ENCODE measurements at places on chromosomes 3 and 15.
A peak's percentile ranks its signal among the peaks of the same experiment; 100 is the strongest.

- DNase-seq = no peak
Observed at GRCh38 chr3:17806876-17807275, 64.4 kb upstream of the TBC1D5 start.

DNA sequence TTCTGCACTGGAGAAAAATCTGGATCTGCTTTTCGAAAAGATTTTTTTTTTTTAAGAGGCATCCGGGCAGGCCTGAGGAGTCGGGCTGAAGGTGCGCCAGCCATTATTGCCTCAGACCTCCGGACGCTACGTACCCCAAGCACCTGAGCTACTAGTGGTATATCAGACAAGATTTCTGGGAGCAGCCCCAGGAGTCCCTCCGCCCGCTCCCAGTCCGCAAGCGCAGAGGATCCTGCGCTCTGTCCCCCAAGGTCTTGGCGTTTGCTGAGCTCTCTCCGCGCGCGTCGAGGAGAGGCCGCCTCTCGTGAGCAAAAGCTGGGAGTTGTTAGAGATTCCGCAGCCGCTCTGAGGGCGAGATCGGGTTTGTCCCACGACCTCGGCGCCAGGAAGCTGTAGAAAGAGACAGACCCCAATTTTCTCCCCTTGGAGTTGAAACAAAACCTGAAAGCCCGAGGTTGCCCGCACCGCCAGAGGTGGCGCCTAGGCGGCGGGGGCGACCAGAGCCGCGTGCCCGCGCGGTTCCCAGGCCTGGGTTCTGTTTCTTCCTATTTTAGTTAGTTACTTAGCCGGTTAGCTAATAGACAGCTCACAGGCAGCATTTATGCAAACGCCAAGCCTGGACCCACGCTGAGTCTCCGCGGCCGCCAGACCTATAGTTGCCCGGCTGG lies 72.5 kb upstream of the POLG start:
- no peak for DNase-seq

DNA sequence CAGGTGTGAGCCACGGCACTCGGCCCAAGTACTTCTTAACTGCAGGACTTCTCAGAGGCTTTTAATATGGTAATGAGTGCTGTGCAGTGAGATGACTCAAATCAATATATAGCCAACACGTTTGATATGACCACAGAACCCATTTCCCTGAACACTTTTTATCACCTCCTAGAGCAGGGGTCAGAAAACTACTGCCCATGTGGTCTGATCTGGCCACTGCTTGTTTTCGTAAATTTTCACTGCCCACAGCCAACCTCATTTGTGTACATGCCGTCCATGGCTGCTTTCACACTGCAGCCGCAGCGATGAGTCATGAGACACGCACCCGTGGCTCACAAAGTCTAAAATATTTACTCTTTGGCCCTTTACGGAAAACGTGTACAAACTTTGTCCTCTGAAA lies 179.2 kb downstream of the RORA start:
- DNase-seq = no peak

GRCh38 chr15:71185706-71186105 lies 70.4 kb downstream of the THSD4 start:
- DNase-seq = no peak

DNA sequence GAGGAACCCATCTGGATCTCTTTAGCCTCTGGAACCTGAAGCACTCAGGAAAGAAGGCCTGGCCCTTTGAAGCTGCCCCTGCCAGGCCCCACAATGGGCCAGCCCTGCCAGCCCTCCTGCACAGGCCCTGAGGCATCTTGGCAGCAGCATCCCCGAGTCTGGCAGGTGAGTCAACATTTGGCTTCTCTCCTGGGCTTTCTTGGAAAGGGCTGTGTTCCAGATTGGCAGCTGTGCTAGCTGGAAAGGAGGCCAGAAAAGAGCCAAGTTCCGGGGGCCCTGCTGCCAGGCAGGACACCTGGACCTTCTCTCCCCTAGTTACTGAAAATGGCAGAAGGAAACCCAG lies 187.2 kb downstream of the SHQ1 start:
- DNase-seq = peak; percentile 69

GRCh38 chr15:82543160-82543559 lies 2.9 kb upstream of the RPS17 start:
- no peak for DNase-seq

- peak; percentile 37 for DNase-seq
Observed at GRCh38 chr3:175338775-175339535, 479.8 kb downstream of the NAALADL2 start.

- DNase-seq = no peak
Observed at GRCh38 chr3:182258538-182259177, 534.6 kb upstream of the ATP11B start.

DNA sequence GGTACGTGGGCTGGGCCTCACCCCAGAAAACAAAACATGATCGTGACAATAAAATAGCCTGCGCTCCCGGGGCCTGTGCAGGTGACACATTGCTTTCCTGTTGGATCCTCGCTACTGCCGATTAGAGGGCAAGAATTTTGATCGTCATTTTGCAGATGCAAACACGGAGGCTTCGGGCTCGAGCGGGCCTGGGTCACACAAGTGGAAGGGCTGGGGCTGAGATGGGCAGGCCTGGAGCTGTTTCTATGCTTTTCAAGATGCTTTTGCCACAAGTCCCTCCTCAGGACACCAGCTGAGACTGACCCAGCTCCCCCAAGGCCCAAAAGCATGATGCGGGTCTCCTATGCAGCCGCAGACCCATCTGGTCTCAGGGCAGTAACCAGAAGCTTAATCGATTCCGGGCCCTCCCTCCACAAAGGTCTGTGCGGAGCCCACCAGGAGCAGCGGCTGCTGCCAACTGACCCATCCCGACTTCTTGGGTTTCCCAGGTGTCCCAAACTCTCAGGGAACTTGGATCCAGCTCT lies 30.0 kb downstream of the RGMA start:
- no peak for DNase-seq

DNA sequence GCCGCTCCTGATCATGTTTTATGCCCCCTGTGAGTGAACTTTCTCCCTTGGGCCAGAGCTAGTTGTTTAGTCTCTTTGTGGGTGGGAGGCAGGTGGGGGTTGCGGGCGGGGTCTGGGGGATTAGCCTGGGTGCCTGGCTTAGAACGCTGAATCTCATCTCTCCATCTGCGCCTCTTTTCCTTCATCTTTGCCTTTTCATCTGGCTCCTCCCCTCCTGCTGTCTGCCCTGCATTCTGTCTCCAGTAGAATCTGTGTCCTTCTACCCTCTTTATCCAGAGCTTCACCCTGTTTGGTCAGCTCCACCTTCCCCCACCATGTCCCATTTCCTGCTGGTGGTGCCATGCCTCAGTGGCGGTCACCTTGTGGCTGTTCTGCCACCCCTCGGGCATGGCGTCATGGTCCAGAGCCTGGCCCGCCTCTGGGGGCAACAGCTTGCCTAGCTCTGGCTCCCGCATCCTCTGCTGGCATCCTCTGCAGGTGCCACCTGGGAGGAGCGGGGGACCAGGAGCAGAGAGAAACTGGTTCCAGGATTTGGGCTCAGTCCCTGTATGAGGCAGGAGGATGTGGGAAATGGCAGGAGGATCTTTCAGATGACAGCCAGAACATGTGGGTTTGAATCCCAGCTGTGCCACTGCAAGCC lies 44.3 kb downstream of the PDIA5 start:
- no peak for DNase-seq

- DNase-seq = no peak
Observed at GRCh38 chr3:61008153-61008997, 242.9 kb downstream of the FHIT start.

DNA sequence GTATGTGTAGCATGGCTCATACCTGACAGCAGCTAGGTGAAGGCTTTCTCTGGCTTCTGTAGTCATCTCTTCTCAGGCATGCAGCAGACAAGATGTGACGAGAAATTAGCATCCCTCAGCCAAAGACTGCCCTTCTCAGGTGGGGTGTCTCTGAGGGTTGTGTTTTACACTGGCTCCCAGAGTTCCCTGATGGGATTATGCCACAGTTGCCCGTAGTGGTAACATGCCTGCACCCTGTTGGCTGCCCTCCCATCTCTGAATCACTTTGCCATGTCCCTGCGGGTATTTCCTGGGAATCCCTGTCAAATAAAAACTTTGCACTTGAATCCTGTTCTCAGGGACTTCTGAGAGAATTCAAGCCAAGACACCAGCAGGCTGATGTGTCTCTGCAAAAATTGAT lies 70.5 kb downstream of the LRTM1 start:
- DNase-seq = no peak

GRCh38 chr3:51340989-51341636 lies 44.0 kb upstream of the MANF start:
- DNase-seq = peak; percentile 58

GRCh38 chr3:80060664-80061063 lies 292.9 kb upstream of the ROBO1 start:
- no peak for DNase-seq

DNA sequence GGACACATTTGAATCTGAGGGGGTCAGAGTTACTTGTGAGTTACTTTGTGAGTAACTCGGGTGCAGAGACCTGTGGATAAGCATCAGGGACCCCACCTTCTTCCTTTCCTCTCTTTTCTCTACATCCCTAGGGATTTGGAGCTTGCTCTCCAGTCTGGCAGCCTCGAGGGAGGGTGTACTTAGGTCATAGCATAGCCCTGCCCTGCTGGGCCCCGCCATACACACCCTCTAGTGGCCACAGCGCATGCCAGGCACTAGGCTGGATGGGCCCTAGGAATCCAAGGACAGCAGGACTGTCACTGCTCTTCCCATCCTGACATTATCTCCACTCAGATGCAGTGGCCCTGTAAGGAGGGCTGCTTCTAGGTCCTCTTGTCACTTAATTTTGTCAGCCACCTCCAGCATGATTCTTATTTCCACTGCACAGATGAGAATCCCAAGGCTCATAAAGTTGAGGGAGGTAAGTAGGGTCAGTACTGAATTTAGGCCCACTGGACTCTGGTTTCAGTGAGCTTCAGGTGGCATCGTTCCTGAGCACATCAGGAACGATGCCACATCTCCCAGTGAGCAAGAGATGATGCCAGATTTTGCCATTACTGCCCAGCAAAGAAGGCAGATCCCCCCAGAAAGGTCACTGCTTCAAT lies 3.6 kb upstream of the SMAD6 start:
- peak; percentile 88 for DNase-seq

DNA sequence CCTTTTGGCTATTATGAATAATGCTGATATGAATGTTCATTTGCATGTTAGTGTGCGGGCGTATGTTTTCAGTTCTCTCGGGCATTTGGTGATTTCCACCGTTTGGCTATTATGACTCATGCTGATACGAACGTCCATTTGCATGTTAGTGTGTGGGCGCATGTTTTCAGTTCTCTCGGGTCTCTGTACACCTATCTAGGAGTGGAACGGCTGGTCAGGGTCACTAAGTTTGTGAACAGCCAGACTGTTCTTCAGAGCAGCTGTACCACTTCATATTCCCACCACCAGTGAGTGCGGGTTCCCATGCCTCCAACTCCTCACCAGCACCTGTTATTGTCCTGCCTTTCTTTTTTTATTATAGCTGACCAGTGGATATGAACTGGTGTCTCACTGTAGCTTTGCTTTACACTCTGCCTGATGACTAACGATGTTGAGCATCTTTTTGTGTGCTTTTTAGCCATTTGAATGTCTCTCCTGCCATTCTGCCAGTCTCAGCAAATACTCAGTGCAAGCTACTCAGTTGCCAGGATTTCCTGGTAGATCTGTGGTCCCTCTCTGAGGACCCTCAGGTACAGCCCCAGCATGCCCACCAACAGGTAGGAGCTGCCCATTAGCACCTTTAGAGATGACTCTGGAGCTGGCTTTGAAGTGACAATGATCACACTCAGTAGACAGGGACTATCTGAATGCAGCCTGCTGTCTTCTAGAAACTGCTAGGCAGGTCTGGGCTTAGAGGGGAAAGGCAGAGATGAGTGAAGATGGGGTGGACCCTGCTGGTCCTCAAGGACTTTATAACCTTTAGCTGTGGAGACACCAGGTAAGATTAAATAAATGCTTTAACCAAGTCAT lies 141.1 kb downstream of the XXYLT1 start:
- DNase-seq = no peak

DNA sequence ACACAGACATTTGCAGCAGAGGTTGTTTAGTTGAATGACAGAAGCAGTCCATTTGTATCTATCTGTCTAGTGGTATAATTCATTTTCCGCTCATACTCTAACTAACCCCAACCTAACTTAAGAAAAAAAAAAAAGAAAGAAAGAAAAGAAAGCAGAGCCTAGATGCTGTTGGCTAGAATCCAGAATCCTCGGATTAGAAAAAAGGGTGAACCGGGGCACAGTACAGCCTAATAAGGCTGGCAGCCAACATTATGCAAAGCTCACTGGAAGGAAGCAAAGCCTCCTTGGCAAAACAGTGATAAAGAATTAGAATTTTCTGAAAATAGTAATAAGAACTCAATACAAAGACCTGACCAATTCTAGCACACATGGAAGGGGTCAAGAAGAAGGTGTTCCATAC lies 640.8 kb downstream of the TUSC7 start:
- no peak for DNase-seq

DNA sequence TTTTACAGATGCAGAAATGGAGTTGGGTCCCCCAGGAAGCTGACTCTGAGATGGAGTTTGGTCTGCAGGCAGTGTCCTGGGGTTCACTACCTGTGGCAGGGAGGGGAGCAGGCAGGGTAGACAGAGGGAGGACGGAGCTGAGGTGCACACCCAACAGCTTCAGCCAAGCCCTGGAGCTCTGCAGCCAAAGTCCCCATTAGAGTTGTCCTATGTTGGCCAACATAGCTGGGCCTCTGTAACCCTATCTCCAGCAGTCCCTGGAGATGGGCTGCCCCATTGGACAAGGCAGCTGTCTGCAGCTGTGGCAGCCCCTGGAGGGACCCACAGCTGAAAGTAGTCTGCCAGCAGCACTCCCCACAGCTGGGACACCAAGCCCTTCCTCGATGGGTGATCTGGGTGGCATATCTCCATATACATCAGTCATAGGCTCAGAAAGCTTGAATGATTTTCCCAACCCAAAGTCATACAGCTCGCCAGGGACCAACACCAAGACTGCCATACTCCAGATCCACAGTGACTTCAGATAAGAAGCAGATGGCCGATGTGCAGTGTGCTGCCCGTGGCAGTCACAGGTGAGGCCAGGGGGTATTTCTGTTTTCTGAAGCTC lies 31.9 kb downstream of the STARD5 start:
- no peak for DNase-seq

DNA sequence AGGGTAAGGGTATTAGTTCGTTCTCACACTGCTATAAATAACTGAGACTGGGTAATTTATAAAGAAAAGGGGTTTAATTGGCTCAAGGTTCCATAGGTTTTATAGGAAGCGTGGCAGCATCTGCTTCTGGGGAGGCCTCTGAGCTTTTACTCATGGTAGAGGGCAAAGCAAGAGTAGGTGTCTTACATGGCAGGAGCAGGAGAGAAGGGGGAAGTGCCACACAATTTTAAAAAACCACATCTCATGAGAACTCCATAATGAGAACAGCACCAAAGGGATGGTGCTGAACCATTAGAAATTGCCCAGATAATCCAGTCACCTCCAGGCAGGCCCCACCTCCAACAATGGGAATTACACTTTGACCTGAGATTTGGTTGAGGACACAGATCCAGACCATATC lies 12.2 kb downstream of the RNF111 start:
- no peak for DNase-seq
